DMS 273 treated with DMSO at 0.1 percent for 48 hours (cell line): ENCODE measurements at places on chromosomes 6 and 20.

- DNase-seq: no peak
These were observed 54.2 kb downstream of the ARMC2 start for GRCh38 chr6:108902382-108902792.

DNA sequence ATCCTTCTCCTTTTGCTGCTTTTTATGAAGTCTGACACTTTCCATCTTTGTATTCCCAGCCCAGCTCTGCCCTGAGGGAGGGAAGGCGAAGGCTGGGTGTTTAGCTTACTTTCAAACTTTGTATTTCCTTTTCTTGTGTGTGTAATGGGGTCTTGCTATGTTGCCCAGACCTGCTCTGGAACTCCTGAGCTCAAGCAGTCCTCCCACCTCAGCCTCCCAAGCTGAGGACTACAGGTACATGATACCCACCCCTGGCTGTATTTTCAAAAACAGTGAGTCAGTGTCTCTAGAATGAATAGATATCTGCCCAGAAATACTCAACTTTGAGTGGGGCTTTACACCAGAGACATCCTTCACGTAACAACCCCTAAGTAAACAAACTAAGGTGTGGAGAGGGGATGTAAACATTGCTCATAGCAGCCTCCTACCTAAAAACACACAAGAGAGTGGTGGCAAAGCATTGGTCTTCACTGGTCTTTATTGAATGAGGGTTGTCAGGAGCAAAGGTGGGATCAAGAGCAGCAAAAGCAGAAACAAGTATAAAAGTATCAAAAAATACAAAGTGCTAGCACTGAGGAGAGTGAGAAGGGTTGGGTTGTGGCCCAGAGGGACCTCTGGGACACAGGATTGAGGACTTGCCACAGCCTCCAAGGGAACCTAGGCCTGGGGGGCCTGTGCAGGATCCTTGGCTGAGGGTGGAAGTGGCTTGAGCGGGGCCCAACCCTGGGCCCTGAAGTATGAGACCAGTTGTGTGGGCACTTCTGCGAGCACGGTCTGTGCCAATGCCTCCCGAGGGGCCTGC, 10.2 kb downstream of the SPAG4 start:
- DNase-seq: no peak

- no peak for DNase-seq
These were observed 43.6 kb downstream of the MDGA1 start for GRCh38 chr6:37653933-37654565.

DNA sequence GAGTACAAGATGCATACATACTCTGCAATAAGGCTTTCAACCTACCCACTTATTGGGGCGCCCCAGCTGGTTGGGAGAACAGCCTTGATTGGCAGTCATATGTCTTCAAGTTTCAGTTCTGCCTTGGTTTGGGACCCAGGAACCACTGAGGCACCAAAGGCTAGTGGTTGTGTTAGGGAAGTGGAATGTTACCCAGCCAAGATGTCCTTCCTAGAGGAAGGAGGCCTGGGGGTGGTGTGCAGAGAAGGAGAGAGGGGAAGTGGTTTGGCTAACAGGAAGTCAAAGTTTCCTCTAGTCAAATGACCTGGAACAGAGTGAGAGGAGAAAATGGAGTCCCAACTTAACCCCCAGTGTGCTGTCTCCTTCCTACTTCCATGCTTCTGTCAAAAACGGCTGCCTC, 59.4 kb downstream of the CD164 start:
- DNase-seq: no peak

GRCh38 chr6:31827286-31828079, at the start of gene HSPA1B:
Gene HSPA1B, plus strand, starts transcription at chr6:31827738. Its CDS starts 213 bp downstream, at chr6:31827951.
- DNase-seq: peak; percentile 100
